AG09319 (cell line): ENCODE measurements at places on chromosomes 4 and X.

DNA sequence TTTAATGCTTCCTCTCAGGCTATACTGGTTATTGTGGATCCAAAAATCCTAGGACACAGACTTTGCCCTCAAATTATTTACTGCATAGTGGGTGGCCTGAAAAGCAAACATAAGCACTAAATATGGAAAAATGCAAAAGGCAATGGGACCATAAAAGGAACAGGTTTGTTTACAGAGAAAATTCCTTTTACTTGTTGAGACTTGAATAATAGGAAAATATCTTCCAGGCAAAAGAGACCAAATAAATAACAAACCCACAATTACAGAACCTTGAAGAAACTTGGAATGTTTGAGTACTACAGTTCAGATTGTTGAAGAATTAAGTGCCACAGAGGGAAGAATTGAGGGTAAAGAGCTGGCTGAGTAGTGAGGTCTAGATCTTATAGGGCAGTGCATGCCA, 711.0 kb downstream of the C4orf33 start:
- DNase-seq: no peak

DNA sequence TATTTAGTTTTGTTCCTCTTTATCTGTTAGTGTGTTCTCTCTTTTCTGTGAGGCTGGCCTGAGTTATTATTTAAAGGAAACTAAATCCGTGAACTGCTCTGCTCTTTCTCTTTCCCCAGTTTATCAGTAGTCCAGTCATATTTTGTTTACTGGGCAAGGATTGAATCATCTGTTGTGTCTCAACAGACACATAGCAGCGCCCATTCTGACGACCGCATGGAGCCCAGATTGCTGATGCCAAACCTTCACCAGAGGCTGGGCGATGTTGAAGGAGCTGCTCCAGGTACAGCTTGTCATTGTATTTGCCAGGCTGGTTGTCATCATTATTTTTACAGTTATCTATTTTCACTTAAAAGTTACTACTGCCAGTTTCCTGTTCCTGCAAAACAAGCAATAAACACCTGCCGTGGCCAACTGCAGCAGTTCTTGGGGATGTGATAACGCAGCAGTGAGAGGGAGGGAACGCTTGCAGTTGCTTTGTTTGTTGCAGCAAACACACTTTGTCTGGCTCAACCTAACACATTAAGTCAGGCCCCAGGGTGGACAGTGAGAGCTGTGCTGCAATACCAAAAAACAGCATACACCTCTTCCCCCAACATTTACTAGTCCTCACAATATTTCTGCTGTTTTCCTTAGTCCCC, 10.1 kb downstream of the REELD1 start:
- no peak for DNase-seq

- DNase-seq: no peak
These were observed 99.3 kb downstream of the ANXA5 start for GRCh38 chr4:121597346-121597934.

- no peak for DNase-seq
These were observed 128.7 kb downstream of the ARHGAP24 start for GRCh38 chr4:85603437-85604336.

DNA sequence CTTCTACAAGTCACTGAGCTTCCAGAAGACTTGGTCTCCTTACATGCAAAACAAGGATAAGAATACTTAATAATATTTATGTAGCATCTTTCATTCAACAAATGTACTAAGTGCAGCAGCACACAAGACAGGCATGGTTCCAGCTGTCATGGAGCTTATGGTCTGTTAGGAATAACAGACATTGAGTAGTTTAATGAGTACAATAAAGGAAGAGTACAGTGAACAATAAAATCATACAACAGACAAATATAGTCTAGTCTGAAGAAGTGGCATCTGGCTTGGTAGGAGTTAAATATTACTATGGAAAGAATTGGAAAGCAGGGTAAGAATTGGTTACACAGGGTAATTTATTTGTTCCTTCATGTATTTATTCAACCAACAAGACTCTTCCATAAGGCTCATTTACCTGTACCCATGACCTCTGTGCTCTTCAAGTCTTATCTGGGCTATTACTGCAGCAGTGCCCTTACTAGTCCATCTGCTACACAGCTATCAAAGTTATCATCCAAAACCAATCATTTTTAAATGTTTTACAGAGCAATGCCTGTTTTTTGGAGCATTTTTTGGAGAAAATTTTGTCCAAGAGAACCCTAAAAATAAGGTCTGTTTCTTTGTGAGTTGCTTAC, 101.1 kb upstream of the RPL34 start:
- no peak for DNase-seq

GRCh38 chrX:10107483-10107882, 49.3 kb upstream of the CLCN4 start:
- no peak for DNase-seq

- no peak for DNase-seq
These were observed 27.9 kb downstream of the SLAIN2 start for GRCh38 chr4:48369248-48369647.

GRCh38 chrX:30278365-30278764, 30.8 kb downstream of the NR0B1 start:
- no peak for DNase-seq

- peak; percentile 44 for DNase-seq
These were observed 56.4 kb upstream of the TMEM150C start for GRCh38 chr4:82618103-82618720.

DNA sequence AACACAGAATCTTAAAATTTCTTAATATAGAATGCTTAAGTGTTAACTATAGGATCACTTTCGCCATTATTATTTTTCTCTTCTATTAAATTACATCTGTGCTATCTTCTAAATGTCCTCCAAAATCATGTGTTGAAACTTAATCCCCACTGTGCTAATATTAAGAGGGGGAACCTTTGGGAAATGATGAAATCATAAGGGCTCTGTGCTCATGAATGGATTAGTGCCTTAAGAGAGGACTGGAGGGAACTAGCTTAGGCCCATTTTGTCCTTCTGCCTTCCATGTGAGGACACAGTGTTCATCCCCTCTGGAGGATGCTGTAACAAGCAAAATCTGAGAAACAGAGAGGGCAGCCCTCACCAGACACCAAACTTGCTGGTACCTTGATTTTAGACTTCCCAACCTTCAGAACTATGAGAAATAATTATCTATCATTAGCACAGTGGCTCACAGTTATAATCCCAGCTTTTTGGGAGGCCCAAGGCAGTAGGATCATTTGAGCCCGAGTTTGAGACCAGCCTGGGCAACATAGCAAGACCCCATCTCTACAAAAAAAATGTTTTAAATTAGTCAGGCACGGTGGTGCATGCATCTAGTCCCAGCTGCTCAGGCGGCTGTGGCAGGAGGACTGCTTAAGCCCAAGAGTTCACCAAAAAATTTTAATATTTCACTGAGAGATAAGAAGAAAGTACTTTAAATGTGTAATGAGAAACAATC, 26.3 kb downstream of the KLHL8 start:
- no peak for DNase-seq

GRCh38 chrX:40153345-40154249, 55.8 kb upstream of the BCOR start:
- DNase-seq: no peak

DNA sequence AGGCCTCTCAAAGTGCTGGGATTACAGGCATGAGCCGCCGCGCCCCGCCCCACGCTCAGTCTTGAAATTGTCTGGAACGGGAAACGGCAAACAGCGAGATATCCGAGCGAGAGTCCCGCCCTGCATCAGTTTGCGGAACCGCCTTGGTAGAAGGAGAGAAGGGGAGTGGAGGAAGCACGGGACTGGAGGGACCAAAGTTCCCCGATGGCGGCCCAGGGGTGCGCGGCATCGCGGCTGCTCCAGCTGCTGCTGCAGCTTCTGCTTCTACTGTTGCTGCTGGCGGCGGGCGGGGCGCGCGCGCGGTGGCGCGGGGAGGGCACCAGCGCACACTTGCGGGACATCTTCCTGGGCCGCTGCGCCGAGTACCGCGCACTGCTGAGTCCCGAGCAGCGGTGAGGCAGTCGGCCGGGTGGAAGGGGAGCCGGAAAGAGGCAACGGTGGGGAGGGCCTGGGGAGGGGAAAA, at the start of gene BST1:
TSS of gene BST1 (plus strand) at position 125 of the 463 bp plus-strand sequence. CDS start at position 205, 80 bp downstream.
- no peak for DNase-seq

GRCh38 chr4:39621582-39621981, 17.1 kb downstream of the SMIM14 start:
- DNase-seq: no peak

DNA sequence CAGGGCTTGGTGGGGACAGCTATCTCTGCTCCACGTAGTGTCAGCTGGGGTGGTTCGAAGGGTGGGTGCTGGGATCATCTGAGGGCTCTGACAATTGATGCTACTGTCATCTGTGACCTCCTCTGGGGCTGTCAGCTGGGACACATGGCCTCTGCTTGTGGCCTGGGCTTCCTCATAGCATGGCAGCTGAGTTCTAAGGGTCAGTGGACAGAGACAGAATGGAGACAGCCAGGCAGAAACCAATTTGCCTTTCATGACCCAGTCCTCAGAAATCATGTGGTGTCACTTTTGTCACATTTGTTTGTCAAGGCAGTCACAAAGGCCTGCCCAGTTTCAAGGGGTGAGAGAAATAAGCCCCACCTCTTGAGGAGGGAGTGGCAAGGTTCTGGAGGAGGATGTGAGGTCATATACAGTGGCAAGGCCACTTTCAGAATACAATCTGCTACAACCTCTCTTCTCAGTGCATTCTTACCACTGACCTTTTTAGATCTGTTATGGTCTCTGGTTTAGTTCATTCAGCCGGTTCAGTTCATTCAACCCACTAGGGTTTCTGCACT, 103.6 kb upstream of the BCOR start:
- no peak for DNase-seq

- no peak for DNase-seq
These were observed 1.2 kb upstream of the UBA6 start for GRCh38 chr4:67702166-67702565.

GRCh38 chr4:80172203-80172602, 25.1 kb upstream of the PRDM8 start:
- no peak for DNase-seq
